Renal cortical epithelial cell (primary cell): ENCODE measurements at places on chromosomes 5 and 9. TPM values are rescaled to one million over a fixed set of nuclear protein-coding genes. Genes with fewer than 3 reads are reported as not detected.
A peak's percentile ranks its signal among the peaks of the same experiment; 100 is the strongest.

DNA sequence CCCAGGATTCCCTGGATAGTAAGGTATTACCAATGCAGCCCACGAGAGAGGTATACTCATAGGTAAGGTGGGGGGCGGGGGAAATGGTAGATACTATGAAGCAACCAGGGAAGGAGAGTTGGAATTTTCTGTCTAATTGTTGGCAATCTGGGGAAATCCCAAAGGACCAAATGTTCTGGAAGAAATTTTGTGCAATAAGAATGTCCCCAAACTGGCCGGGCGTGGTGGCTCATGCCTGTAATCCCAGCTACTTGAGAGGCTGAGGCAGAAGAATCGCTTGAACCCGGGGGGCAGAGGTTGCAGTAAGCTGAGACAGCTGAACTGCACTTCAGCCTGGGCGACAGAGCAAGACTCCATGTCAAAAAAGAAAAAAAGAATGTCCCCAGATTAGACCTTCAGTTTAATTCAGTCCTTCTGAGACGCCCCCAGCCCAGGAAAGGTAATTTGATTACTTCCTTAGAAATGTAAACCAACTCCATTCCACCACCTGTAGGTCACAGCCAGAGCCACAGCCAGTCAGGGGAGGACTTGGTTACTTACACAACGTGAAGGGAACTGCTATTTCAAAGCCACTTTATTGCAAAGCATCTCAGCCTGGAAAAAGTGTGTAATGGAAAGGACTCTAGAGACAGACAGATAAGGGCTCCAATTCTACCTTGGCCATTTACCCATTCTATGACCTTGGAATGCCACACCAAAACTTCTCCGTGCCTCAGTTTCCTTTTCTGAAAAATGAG, 50.0 kb upstream of the KLF4 start:
- no peak for DNase-seq

DNA sequence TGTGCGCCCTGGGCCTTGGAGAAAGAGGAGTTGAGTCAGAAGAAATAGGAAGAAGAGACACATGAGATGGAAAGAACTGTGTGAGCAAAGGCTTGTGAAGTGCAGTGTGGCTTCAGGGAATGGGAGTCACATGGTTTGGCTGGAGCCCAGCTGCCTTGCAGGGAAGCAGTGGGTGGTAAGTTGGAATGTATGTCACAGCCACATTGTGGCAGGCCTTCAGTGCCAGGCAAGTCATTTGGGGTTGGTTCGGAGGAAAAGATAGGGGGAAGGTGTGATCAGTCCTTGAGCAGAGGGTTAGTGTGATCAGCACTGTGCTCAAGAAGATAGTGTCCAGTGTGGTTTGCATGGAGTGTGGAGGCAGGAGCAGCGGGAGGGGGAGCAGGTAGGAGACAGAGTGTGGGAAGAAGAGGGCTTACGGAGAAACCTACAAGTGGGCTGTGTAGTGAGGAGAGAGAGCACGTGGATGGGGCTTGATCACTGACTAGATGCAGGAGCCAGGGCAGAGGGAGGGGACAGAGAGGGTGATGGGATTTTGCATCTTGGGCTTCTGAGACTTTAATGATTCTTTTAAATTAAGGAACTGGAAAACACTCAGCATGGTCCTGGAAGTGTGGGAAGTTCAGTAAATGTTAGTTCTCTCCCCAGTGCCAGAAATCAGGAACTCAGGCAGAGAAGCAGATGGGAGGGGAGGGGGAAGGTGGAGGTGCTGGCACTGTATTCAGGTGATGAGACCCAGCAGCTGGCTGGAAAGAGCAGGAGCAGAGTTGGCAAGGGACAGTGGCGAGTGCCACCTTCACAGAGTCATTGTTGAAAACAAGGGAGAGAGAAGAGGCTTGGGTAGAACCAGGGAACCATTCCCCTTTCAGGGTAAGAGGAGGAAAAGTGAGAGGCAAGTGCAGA, 46.6 kb downstream of the ARHGAP26 start:
- peak; percentile 85 for DNase-seq

GRCh38 chr5:41156739-41157138, 56.6 kb downstream of the C6 start:
- peak; percentile 11 for DNase-seq

- peak; percentile 61 for DNase-seq
Measured at GRCh38 chr9:4417578-4418325, 72.5 kb upstream of the SLC1A1 start.

- no peak for DNase-seq
Measured at GRCh38 chr5:167716126-167716775, 575.2 kb upstream of the WWC1 start.

- DNase-seq, result no peak
Measured at GRCh38 chr9:27664121-27664779, 91.0 kb upstream of the C9orf72 start.

GRCh38 chr9:37575921-37576721, at the start of gene FBXO10:
Gene FBXO10 (minus strand): TSS chr9:37576380. CDS start chr9:37541768, 34,612 bp downstream.
- peak; percentile 25 for DNase-seq

LMX1B gene
- 0.17 TPM in 1 of 2 replicates, not detected in the other for total RNA-seq

DNA sequence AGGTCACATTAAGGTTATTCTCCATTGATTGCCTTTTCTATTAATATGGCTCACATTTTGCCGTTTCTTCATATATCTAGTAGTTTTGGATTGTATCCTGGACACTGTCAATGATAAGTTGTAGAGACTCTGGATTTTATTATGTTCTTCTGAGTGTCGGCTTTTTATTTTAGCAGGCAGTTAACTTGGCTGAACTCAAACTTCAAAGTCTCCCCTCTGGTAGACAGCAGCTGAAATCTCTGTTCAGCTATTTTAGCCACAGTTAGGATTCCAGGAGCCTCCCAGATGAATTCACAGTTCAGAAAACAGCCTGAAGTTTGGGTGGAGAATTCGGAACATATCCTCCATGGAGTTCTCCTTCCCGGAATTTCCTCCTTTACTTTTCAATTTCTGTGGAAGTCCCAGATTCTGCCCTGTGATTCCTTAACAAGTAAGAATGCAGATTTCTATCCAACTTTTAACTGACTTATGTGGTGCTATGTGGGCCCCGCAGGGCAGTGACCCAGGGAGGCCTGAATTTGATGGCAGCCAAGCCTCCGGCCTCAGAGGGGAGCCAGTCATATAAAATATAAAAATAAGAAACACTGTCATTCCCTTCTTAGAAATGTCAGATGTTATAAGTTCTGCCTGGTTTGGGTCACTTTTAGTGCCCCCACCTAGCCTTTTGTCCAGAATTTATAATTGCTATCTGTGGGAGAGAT, 39.3 kb upstream of the MVB12B start:
- DNase-seq, result no peak

SCGB3A2 gene
- not detected in 2 replicates for total RNA-seq

PCDHA12 gene
- 2.4 and 7.8 TPM in 2 replicates for total RNA-seq

SLC36A3 gene
- total RNA-seq, result not detected in 2 replicates

LYSMD3 gene
- total RNA-seq, result 24.5 and 28.3 TPM in 2 replicates

- peak; percentile 14 for DNase-seq
Measured at GRCh38 chr5:66134407-66134861, 9.7 kb upstream of the SREK1 start.

GRCh38 chr9:131853434-131853833, 113.6 kb upstream of the RAPGEF1 start:
- DNase-seq, result no peak

GKAP1 gene
- total RNA-seq, result 0.52 and 4.5 TPM in 2 replicates

RNF208 gene
- 1.2 TPM in 1 of 2 replicates, not detected in the other for total RNA-seq
